Neuronal stem cell (in vitro differentiated cells): ENCODE measurements at places on chromosomes 11 and 22.

DNA sequence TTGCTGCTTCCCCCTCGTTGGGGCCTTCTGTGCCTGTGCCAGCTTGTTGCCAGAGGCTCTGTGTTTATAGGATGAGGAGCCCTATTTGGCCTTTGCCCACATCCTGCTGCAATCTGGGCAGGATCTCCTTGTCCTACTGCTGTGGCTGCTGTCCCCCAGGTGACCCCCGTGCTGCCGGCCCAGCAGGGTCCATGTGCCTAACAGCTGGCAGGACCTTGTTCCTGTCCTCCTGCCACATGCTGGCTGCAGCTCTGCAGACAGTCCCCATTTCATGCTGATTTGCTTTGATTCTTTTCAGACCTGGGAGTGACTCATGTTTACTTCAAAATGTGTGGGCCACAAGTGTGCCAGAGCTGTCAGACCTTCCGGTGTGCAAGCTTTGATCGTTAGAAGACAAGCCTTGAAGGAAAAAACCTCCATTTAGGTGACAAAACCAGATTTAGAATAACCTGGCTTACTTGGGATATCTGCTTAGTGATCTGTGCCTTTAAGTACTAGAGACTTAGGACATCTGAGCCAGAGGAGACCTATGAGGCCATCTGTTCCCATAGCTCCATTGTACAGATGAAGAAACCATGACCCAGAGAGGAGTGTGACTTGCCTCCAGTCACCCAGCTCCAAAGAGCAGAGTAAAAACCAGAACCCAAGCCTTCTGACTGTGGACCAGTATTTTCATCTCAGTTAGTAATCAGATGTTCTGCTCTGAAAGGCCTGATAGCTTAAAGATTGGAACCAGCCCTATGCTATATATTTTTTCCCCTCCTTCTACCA, 11.1 kb downstream of the NAV2 start:
- no peak for DNase-seq

DNA sequence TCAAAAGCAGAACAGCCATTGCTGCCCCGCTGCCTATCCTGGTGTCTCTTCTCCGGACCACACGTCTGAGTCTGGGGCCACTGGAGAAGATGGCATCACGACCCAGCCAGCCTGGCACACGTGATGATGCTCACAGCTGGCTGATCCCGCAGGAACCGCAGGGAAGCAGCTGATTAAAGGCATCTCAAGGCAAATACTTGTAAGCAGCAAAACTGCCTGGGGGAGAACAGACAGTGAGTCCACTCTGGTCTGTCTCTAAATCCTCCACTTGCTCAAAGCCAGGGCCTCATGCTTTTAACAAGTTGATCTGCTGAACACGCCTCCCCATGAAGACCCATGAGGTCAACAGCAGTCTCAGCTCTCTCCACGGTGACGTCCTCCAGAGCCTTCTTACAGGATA, 108.6 kb downstream of the BRD1 start:
- no peak for DNase-seq

- no peak for DNase-seq
Observed at GRCh38 chr22:44186121-44186510, 5.4 kb downstream of the PARVG start.

GRCh38 chr11:117179048-117179999, 781 bp downstream of the SIDT2 start:
- no peak for DNase-seq

DNA sequence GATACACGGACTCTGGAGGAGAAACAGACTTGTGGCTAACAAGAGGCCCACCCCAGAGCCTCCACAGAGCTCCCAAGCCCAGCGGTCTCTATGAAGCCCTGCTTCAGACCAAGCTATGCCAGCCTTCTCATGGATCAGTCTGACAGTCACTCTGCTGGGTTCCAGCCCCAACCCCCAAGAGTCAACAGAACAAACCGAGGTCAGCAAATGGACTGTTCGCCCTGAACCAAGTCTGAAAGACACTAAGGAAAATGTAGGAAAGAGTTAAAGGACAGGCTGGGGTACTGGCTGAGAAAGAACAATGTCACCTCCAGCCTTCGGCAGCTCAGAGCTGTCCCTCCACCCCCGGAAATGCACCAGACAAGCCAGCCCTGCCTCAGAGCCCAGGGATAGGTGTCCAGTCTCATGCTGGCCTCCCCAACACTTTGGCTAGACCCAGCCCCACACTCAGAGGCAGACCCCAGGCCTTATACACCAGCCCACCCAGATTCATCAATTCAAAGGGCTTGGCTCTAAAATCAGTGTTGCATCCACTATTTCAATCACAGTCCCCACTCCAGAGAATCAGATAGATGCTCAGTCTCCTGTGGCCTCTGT, 3.8 kb downstream of the ARFGAP2 start:
- DNase-seq: no peak

DNA sequence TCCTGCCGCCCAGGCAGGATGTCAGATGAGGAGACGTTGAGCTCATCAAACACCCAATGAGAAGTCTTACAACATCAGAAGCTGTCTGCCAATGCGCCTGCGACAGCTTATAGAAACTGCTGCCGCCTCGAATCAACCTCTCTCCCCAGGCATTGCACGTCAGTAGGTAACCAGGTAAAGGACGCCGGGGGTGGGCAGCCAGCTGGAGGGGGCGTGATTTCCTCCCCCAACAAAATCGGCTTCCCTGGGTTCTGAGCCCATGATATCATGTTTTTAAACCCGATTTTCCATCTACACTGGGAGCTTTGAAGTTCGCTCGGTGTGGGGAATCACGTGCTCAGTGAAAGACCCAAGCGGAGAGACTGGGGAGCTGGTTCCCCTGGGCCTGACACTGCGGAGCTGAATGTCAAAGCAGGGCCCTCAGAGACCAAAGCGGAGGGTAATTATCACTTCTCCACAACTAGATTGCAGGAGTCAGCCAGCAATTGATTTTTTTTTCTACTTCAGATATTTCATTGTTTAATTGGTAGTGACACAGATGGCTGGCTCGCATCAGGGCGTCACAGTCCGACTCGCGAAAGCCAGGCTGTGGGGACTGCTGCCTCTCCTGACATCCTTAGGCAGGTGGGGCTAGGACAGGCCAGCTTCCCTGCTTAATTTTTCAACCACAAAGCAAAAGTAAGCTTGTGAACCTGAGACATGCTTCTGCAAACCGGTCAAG, 15.4 kb downstream of the FAM83F start:
- no peak for DNase-seq

DNA sequence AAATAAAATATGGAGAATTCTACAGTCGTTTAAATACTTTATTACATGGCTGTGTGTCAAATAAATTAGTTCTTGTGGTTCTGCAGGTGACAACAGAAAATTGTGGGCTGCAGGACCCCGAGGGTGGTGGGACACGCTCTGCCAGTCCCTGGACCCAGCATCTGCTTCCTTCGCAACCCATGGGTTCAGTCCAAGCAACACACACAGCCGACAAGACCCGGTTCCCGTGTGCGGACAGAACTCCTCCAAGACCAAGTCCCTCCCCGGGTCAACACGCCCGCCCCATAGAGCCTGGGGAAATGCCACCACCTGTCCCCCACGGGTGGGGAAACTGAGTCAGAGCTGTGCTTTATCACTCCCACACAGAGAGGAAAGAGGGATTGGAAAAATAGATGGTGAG, 238.9 kb downstream of the BRD1 start:
- DNase-seq: no peak

DNA sequence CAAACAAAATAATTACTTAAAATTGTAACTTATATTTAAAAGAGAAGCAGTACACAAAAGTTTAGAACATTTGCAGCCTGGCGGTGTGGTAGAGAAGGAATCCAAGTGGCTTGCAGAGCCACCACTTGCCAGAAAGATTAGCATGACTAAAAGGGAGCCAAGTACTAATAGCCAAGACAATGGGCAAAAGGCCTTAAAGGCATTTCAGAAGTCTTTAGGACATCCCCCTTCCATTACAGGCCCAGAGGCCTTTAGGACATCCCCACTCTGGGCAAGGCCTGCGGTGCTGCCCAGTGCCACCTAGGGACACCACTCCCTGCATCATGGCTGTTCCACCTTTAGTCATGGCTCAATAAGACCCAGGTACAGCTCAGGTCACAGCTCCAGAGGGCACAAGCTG, 32.4 kb downstream of the TMEM225 start:
- no peak for DNase-seq

DNA sequence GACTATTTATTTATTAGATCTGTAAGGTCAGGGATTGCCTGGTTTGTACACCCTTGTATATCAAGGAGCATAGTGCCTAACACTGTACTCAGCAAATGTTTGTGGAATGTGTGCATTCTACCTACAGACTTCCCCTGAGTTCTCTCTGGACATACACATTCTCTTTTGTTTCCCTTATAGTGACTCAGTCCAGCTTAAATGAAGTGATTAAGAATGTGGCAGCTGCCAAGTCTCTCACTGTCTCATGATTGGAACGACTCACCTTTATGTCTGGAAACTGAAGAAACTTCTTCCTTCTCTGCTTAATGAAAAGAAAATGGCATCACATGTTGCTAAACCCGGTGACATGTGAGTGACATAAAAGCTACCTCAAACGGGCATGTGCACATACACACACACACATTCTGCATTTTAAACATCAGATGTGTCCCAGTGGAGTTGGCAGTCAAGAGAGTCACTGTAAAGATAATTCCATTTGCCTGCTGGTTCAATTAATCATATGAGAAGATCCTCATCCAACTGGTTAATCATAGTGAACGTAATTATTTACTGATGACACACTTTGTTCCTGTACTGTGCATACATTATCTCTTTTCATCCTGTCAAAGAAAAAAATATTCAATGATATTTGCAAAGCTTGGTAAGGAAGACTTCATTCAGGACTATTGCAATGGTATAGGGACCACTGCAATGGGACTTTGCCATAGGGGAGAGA, 42.8 kb downstream of the GLYAT start:
- DNase-seq: no peak
